Activated CD4-positive, alpha-beta T cell treated with anti-CD3 and anti-CD28 coated beads for 4 hours (primary cell): ENCODE measurements at places on chromosomes 3 and 15.

- no peak for DNase-seq
Observed at GRCh38 chr3:160003520-160004128, 15.0 kb downstream of the IL12A start.

DNA sequence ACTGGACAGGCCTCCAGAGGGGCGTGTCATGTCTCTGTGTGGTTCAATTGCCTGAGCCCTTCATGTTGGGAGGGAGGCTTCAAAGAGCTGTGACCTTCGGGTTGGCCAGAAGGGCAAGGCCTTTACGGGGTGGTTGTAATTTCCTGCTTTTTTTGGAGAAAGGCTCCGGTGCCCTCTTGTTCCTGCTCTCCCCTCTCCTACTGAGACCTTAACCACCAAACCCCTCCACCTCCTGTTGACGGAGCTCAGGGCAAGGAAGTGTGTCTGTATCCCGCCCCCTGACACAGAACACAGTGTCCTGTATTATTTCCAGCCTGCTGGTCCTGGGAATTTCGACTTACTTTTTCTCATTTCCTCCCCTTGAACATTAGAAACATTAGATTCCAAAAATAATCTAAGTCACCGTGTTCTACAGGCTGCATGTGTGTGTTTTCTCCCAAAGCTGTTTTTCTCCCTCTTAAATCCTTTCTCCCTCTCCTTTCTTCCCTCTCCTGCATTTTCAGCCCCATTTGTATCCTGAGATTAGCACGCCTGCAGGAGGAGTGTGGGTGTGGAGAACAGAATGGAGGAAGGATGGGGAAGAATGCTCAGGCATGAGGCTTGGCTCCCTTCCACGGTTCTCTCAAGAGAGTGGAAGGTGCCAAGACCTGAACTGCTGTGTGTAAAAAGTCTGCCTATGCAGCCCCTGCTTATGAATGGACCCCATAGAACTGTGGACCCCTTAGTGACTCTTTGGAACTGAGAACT is 285.4 kb upstream of the ROPN1 start:
- no peak for DNase-seq

GRCh38 chr3:182182531-182182968 is 470.8 kb downstream of the SOX2 start:
- DNase-seq, result no peak

- no peak for DNase-seq
Observed at GRCh38 chr3:78701537-78701936, 1066.3 kb downstream of the ROBO1 start.

- DNase-seq, result no peak
Observed at GRCh38 chr3:54008744-54009143, 113.6 kb upstream of the CACNA2D3 start.

DNA sequence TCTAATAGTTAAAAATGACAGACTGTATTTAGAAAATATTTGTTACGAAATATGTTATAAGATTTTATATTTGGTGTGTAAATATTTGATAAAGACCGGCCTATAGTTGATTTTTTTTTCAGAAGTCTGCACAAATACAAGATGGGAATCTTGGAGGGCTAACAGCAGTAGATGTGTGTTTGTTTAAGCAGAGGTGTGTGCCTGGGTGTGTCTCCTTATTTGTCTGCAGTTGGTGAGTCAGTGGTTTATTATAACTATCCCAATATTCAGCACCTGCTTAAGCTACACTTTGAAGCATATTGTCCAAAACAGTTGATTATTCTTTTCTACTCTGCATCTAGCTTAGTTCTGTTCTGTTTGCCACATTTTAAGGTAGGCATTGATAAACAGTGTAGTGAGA is 12.4 kb downstream of the GLCE start:
- DNase-seq, result no peak

- no peak for DNase-seq
Observed at GRCh38 chr3:194379651-194380050, 10.1 kb upstream of the LRRC15 start.

- DNase-seq, result no peak
Observed at GRCh38 chr3:170910542-170910941, 2.1 kb upstream of the EIF5A2 start.
